ENCODE measurements at places on chromosomes 4 and X.

DNA sequence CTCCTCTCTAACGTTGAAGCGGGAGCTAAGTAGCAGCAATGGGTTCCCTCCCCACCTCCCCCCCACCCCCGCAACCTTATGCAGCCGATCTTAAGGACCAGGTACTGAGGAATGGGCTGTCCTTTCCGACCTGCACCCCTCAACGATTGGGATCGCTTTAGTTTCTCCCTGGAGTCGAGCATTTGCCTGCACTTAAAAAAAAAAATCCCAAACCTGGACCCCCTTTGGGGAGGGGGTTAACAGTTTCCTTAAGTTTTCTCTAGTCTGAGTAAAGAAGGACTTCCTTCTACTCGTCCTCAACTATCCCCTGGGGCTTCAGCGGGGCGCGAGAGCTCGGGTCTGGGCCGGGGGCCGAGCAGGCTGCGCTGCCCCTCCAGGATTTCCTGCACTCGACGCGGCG, 25.7 kb upstream of the BCORL1 start:
- H3K27me3 ChIP-seq: no peaks in the 10 kb centered on the region
- no peak overlapping the region for H3K27ac ChIP-seq
- no peak for DNase-seq

GRCh38 chr4:168917138-168917779, 92.8 kb downstream of the CBR4 start:
- DNase-seq: no peak
- no peak overlapping the region for H3K27ac ChIP-seq
- no peaks in the 10 kb centered on the region for H3K36me3 ChIP-seq
- H3K4me3 ChIP-seq: no peak overlapping the region
- no peaks in the 10 kb centered on the region for H3K27me3 ChIP-seq

GRCh38 chr4:65670331-65671031, at the start of gene EPHA5:
Gene EPHA5, minus strand, starts transcription at chr4:65670489. Its CDS starts 747 bp downstream, at chr4:65669742.
- H3K27ac ChIP-seq: no peak within 1 kb of the TSS
- peaks cover 10% of the 10 kb centered on the region for H3K27me3 ChIP-seq
- H3K4me1 ChIP-seq: no peaks in the 10 kb centered on the region
- no peaks in the 10 kb centered on the region for H3K36me3 ChIP-seq
- H3K4me3 ChIP-seq: no peak within 1 kb of the TSS

DNA sequence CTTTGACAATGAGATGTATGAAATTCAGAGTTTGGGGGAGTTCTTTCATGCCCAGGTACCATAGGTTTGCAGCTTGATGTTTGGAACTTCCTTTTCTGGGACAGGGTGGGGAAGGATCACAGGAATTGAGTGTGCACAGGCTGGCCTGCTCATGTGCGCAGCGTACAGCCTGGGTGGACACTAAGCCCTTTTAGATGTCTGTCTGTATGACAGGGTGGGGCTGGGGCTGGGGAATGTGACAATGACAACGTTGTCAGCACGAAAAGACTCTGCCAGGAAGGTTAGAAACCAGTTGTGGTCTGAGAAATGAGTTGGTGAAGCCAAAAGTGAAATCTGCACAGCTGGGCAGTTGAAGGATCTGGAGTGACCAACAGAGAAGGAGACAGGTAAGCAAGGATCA, 47.4 kb downstream of the WWC2 start:
- peaks cover 5% of the 10 kb centered on the region for H3K4me1 ChIP-seq
- no peaks in the 10 kb centered on the region for H3K36me3 ChIP-seq
- H3K4me3 ChIP-seq: no peak overlapping the region
- no peak overlapping the region for H3K27ac ChIP-seq
- no peak for DNase-seq
- H3K27me3 ChIP-seq: no peaks in the 10 kb centered on the region

- H3K36me3 ChIP-seq: no peaks in the 10 kb centered on the region
- no peak for DNase-seq
- no peak within 1 kb of the TSS for H3K27ac ChIP-seq
- no peaks in the 10 kb centered on the region for H3K4me1 ChIP-seq
- H3K27me3 ChIP-seq: peaks cover 53% of the 10 kb centered on the region
These were observed at the start of gene GPC3 for GRCh38 chrX:133985164-133985966. Gene GPC3, minus strand, starts transcription at chrX:133985594.

DNA sequence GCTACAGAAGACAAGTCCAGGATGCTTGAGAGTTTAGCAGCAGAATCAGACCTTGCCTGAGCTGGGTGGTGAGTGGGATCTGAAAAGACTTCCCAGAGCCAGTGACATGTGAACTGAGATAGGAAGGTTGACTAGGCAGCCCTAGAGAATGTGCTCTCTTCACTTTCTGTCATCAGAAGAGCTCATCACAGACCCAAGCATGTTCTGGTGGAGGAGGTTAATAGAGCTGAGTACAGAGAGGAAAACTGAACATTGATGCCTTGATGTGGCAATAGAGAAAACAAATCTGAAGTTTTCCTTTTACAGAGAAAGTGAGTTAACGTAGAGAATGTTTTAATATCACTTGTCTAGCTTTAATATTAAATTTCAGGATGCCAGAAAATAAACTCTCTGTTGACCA, 17.1 kb downstream of the ADGRL3 start:
- no peaks in the 10 kb centered on the region for H3K27me3 ChIP-seq
- no peak overlapping the region for H3K27ac ChIP-seq
- H3K4me3 ChIP-seq: no peak overlapping the region
- no peaks in the 10 kb centered on the region for H3K4me1 ChIP-seq
- no peak for DNase-seq

DNA sequence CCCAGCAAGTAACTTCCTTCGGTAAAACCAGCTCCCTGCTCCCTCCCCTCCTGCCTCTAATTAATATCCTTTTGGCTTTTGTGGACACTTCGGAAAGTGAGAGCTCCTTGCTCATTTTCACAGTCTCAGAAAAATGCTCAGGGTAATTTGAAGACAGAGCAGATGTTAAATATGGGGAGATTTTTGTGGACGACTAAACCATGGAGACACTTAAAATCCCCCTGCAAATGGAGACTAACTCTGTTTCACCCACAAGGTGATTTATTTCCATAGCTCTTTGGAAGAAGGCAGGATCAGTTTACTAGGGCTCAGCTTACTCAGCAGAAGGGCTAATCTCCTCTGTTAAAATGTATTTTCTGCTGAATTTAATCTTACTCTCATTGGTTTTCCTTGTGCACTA, 12.2 kb upstream of the AMOT start:
- H3K27ac ChIP-seq: no peak overlapping the region
- H3K36me3 ChIP-seq: no peaks in the 10 kb centered on the region

DNA sequence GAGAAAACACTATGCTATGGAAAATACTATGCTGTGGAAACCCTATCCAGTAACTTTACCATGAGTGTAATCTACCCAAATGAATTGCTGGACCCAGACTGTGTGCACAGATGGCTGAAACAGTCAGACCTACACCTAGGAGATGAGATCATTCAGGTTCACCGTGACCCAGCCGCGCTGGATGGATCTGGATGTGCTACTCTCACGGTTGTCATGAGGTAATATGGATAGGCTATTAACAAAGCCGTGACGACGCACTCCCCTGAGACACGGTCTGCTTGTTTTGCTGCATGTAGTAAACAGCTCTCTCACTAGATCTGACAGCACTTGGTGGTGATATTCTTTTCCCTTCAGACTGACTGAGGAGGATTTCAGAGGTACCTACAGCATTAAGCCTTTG, 832.5 kb upstream of the GRID2 start:
- no peak for DNase-seq
- no peak overlapping the region for H3K27ac ChIP-seq
- H3K4me1 ChIP-seq: no peaks in the 10 kb centered on the region
- no peaks in the 10 kb centered on the region for H3K36me3 ChIP-seq
- H3K27me3 ChIP-seq: no peaks in the 10 kb centered on the region

GRCh38 chr4:102031406-102031805, 240.9 kb downstream of the BANK1 start:
- H3K27ac ChIP-seq: no peak overlapping the region
- no peak for DNase-seq
- no peak overlapping the region for H3K4me3 ChIP-seq
- H3K4me1 ChIP-seq: no peaks in the 10 kb centered on the region
- no peaks in the 10 kb centered on the region for H3K27me3 ChIP-seq

DNA sequence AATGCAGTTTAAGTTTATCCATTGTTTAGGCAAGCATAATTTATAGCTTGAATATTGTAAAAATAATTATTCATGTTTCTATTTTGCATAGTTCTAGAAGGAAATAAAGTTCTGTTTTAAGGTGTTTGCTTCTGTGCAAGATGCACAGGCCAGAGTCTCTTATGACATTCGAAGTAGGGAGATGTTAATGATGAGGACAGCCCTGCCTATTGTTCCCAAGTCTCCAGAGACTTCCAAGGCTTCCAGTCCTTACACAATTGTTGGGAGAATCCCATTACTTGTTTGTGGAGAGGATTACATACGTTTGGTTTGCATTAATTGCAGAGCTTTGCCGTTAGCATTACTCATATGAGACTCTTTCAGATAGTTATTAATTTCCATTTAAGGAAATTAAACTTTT, 96.2 kb upstream of the ANK2 start:
- H3K27ac ChIP-seq: no peak overlapping the region
- H3K36me3 ChIP-seq: no peaks in the 10 kb centered on the region
- H3K4me1 ChIP-seq: no peaks in the 10 kb centered on the region
- no peak overlapping the region for H3K4me3 ChIP-seq

GRCh38 chr4:22635692-22636091, 57.0 kb upstream of the GBA3 start:
- H3K4me3 ChIP-seq: no peak overlapping the region
- no peak for DNase-seq

DNA sequence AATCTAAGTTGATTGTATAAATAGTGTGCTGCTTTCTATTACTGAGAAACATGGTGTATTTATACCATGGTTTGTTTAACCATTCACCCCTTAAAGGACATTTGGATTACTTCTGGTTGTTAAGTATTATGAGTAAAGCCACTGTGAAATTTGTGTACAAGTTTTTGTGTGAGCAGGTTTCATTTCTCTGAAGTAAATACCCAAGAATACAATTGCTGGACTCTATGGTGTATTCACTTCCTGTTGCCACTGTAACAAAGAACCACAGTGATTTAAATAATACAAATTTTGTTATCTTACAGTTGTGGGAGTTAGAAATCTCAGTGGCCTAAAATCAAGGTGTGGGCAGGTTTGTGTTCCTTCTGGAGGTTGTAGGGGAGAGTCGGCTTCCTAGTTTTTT, 869.6 kb downstream of the CCSER1 start:
- no peak overlapping the region for H3K4me3 ChIP-seq
- no peaks in the 10 kb centered on the region for H3K36me3 ChIP-seq
- no peaks in the 10 kb centered on the region for H3K4me1 ChIP-seq
- DNase-seq: no peak
- no peak overlapping the region for H3K27ac ChIP-seq

- H3K4me3 ChIP-seq: no peak overlapping the region
- DNase-seq: no peak
- no peak overlapping the region for H3K27ac ChIP-seq
- peaks cover 7% of the 10 kb centered on the region for H3K27me3 ChIP-seq
- no peaks in the 10 kb centered on the region for H3K36me3 ChIP-seq
These were observed 23.2 kb upstream of the PIGA start for GRCh38 chrX:15358533-15358932.

DNA sequence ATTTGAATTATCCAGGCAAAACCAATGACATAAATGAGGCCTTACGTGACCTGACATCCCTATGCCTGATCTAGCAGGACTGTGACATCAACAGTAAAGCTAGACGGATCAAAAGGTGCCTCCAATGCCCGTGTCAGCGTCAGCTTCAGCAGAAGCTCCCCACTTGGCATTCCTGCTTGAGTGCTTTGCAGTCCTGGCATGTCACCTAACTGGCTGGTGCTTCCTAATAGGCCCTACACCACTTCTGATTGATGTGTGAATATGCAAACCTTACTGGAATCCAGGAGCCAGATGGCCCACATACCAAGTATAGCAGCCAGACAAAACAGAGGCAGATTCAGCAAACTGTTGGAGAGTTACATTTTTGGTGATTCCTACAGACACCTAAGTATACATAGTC, 224.2 kb downstream of the DMD start:
- no peak overlapping the region for H3K4me3 ChIP-seq
- no peaks in the 10 kb centered on the region for H3K27me3 ChIP-seq
- H3K36me3 ChIP-seq: no peaks in the 10 kb centered on the region
- no peak overlapping the region for H3K27ac ChIP-seq

All from effector memory CD8-positive, alpha-beta T cell (primary cell).